Hippocampal formation (tissue), 2 donors: ENCODE measurements at places on chromosomes 11 and 22.
A peak's percentile ranks its signal among the peaks of the same experiment; 100 is the strongest.

- no peak for DNase-seq
These were observed 8.4 kb upstream of the RANBP1 start for GRCh38 chr22:20107471-20107901.

DNA sequence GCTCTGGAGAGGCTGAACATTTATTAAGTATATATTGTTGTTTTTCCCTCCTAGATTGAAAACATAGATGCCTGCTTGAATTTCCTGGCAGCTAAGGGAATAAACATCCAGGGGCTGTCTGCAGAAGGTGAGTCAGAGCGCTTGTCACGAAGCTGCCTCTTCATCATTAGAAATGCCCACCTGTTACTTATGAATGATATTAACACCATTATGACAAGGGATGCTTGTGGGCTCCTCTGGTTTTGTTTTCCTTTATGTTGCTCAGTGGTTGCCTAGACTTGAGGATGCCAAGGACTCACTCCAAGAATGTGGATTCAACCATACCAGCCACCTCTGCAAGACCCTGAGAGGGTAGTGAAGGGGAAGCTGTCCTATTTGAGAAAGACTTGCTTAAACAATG lies 156.2 kb downstream of the NAV2 start:
- DNase-seq = no peak

- peak; percentile 19 for DNase-seq
These were observed 77.9 kb downstream of the BTBD10 start for GRCh38 chr11:13384908-13385640.

DNA sequence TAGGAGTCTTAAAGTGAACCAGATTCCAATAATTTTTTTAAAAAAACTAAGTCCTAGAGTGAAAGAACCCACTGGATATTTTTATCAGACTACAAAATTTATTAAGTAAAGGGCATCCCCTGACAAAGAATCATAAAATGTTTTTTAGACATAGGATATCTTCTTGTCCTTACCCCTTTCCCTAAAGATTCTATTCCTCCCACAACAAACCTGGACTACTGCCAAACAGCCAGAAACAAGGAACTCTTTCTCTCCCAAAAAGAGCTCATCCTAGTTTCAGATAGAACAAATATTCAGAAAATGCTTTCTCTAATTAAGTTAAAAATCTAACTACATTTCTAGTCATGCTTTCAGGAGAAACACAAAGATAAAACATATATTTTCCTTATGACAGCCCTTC lies 327.1 kb downstream of the FAM181B start:
- no peak for DNase-seq

- no peak for DNase-seq
These were observed 1.8 kb downstream of the FLI1 start for GRCh38 chr11:128695539-128696221.

- DNase-seq = no peak
These were observed 6.2 kb downstream of the STIM1 start for GRCh38 chr11:3861683-3862082.

GRCh38 chr11:35483131-35483820 lies 42.1 kb downstream of the PAMR1 start:
- no peak for DNase-seq

- DNase-seq = no peak
These were observed 38.3 kb downstream of the AMOTL1 start for GRCh38 chr11:94806419-94806818.

GRCh38 chr11:117575856-117576255 lies 221.2 kb downstream of the DSCAML1 start:
- no peak for DNase-seq
